Naive B cell (primary cell): ENCODE measurements at places on chromosomes 6 and 20. TPM values are rescaled to one million over a fixed set of nuclear protein-coding genes. Genes with fewer than 3 reads are reported as not detected.

GRCh38 chr6:107110200-107110599, 5.1 kb downstream of the BEND3 start:
- no peak for DNase-seq

- no peak for DNase-seq
Observed at GRCh38 chr6:46437671-46438221, 53.5 kb downstream of the RCAN2 start.

- DNase-seq, result no peak
Observed at GRCh38 chr6:139378882-139379341, 4.5 kb upstream of the CITED2 start.

- DNase-seq, result no peak
Observed at GRCh38 chr20:20752712-20753111, 40.3 kb upstream of the RALGAPA2 start.

GRCh38 chr6:19472153-19472552, 365.0 kb upstream of the ID4 start:
- no peak for DNase-seq

GRCh38 chr20:31695849-31696804, 26.5 kb downstream of the BCL2L1 start:
- DNase-seq, result no peak

DNA sequence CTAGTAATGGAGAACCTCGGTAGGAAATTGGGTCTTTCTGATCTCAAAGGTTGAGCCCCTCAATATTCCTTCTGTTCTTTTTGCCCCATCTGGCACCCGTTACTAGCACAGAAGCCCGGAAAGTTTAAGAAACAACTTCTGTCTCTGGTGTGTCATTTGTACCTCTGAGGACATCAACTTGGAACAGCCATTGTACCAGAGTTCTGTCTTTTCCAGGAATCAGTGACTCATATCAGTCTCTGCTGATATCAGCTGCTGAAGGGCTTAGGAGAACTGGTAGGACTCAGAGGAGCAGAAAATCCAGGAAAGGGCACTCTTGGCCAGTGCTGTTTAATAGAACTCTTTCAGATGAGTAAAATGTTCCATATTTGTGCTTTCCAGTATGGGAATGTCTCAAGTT, 78.3 kb upstream of the CHD6 start:
- no peak for DNase-seq

DNA sequence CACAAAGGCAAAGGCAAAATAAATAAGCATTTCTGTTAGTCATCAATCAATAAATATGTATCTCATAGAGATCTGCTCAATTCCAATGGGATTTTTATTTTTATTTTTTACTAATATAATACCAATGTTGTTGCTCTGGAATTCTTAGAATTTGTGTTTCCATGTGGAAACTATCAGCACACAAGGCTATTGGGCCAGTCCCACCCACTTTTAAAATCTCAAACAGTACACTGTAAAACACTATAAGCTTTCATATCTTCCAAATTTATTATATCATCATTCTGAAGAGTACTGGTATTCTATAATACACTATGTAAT, 563.8 kb upstream of the MARCKS start:
- DNase-seq, result no peak

DNA sequence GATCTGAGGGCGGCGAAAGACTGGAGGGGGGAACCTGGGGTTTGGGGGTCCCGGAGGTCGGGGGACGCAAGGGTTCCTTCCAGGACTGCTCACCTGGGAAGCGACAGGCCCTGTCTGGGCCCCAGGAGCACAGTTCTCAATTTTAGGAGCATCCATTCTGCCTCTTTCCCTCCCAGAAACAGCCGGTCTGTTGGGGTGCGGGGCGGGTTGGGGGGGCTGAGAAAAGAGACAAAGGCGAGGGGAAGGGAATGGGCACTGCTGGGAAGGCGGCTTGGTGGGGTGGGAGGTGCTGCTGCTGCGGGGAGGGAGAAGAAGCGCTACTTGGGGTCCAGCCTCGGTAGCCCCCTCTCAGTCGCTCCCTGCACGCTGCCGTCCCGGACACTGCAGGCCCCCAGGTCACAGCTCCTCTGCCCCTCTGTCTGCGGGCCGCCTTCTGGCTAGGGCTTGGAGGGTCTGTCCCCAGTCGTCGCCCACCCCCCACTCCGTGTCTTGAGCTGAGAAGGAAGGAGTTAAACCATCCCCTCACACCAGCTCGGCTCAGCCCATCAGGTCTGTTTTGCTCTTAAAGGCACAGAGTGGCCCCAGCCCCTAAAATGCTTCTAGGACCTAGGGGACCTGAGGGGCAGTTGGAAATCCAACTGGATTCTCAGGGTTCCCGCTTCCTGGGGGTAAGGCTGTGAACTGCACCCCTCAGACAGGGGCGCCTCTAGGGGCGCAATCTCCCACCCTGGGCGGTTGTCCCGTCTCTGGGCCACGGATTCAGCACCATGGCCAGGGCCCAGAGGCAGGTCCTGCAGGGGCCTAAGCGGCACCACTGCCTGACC, 690 bp downstream of the GDAP1L1 start:
- DNase-seq, result no peak

ZDHHC14 gene
- polyA plus RNA-seq, result 1.7 TPM

C20orf202 gene
- polyA plus RNA-seq, result not detected

FUT9 gene
- not detected for polyA plus RNA-seq

LIME1 gene
- polyA plus RNA-seq, result 9.1 TPM

SLC17A2 gene
- polyA plus RNA-seq, result not detected

MLN gene
- polyA plus RNA-seq, result not detected
